ENCODE measurements at places on chromosomes 2 and 18.

DNA sequence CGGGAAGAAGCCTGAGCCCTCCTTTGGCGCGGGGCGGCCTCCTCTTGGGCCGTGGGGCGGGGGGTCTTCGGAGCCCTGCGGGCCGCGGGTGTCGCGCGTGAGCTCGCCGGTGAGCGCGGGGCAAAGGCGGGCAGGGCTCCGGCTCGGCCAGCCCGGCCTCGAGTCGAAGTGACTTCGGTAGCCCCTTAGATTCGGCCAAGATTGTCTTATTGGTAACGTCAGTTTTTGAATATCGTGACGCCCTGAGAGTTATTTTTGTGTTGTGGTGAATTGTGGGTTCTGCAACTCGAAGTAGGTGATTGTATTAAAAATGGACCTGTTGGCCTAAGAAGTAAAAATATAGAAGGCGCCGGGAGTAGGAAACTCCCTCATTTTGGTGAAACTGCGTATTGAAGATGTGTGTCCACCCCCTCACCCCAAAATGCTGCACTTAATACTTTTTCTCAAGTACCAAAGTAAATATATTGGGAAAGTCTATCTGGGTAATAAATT is 669 bp downstream of the MARCHF7 start:
- peak; percentile 67 for DNase-seq

GRCh38 chr2:235766278-235766677 is 272.4 kb downstream of the AGAP1 start:
- DNase-seq, result peak; percentile 44

DNA sequence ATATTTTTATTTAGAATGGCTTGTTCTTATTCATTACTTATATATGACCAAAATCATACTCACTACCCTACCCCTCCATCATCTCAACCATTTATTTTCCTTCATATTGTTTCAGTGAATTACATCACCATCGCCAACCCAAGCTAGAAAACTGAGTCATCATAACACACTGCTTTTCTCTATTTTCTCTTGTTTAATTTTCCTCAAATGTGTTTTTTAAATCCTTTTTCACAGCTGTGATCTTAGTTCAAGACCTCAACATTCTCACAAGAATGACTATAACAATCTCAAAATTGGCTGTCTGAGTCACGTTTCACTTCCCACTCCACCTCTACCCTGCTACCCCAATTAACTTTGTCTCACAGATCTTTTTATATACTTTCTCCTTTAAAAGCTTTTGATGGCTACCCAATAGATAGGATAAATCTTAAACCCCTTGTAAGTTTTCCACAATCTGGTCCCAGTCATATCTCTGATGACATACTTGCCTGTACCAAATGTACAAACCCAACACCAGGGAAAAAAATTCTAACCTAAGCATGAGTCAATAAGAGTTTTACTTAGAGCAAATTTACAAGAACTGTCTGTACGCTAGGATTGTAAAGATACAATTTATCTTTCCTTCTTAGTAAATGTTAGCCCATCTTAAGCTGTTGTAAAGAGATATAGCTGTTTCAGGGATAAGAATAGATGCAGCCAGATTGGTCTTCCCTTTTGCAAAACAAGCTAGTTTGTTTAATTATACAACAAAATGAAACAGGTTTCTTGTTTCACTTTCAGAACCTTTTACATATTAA is 635.1 kb upstream of the SLC39A10 start:
- no peak for DNase-seq

DNA sequence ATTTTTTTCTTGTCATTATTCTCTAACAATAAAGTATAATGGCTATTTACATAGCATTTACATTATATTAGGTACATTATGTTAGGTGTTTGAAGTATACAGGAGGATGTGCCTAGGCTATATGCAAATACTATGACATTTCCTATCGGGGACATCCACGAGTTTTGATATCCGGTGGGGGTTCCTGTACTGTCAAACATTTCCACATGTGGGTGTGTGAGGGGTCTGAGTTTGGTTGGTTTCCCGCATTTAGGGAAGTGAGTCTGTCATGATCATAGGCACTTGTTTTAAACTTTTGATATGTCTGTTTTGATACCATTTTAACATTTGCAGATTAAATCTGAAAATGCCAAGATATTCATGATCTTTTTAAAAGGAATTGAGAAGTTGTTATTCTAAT is 76.0 kb downstream of the CEP192 start:
- no peak for DNase-seq

GRCh38 chr18:1811282-1811681 is 760.0 kb downstream of the METTL4 start:
- no peak for DNase-seq

DNA sequence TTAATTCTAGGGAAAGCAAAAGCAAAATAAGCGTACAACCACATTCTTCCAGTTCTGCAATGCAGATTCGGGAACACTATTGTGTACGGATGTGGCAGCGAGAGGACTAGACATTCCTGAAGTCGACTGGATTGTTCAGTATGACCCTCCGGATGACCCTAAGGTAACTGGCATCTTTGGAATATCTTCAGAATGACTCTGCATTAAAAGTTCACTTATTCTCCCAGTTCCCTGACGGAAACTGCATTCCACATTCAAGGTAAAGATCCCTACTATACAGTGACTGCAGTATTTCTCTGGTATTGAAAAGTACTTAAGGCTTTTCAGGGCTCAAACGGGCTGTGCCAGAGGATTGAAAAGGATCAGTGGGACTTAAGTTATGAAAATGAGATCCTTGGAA is 10.9 kb downstream of the DDX18 start:
- DNase-seq, result no peak

DNA sequence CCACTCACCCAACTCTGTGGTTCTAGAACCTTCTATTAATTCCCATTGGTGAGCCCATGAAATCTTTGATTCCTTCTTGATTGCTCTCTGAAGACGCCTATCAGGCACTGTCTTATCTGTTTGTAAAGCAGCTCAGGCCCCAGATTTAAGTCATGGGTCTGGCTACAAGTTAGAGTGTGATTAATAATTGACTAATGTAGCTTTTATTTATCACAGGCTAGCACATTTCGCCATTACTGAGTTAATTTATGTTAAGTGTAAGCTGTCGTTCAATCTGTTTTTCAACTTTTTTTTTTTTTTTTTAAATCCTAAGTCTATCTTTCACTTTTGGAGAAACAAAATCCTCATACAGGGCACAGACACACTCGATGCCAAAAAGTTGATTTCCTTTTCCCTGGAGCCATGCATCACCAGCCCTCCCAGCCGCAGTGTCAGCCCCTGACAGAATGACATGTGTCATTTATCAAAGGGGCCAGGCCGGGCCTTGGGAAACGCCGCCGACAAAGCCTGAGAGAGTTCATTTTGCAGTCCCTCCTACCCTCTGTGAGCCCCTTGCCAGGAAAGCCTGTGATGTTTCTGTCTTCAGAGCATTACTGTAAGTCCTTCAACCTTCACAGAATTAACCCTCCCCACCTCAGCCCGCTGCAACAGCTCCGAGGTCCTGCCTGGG is 15.8 kb downstream of the TSHZ1 start:
- DNase-seq, result no peak

DNA sequence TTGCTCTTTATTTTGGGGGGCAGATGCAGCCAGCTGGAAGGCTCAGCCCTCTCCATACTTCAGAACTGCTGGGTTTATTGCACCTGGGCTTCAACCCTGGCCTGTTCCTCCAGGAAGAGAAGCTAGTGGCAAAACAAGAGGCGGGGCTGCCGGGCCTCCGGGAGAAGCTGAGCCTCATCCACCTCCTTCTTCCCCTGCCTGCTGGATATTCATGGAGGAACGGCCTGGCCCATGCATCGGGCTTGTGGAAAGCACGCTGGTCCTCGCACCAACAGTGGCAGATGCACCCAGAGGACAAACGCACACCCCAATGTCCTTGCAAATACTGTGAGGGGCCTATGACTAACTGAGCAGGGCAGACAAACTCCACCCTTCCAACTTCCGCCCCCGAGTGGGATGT is 30.6 kb downstream of the FAM178B start:
- DNase-seq, result no peak

GRCh38 chr2:36444216-36444936 is 88.8 kb downstream of the CRIM1 start:
- DNase-seq, result no peak

GRCh38 chr2:135531231-135532197 is at the start of gene R3HDM1:
Gene R3HDM1 (plus strand): TSS chr2:135531484. CDS start chr2:135604846, 73,362 bp downstream.
- DNase-seq, result peak; percentile 89

- DNase-seq, result no peak
Observed at GRCh38 chr2:27373567-27373966, 3.2 kb downstream of the SNX17 start.

DNA sequence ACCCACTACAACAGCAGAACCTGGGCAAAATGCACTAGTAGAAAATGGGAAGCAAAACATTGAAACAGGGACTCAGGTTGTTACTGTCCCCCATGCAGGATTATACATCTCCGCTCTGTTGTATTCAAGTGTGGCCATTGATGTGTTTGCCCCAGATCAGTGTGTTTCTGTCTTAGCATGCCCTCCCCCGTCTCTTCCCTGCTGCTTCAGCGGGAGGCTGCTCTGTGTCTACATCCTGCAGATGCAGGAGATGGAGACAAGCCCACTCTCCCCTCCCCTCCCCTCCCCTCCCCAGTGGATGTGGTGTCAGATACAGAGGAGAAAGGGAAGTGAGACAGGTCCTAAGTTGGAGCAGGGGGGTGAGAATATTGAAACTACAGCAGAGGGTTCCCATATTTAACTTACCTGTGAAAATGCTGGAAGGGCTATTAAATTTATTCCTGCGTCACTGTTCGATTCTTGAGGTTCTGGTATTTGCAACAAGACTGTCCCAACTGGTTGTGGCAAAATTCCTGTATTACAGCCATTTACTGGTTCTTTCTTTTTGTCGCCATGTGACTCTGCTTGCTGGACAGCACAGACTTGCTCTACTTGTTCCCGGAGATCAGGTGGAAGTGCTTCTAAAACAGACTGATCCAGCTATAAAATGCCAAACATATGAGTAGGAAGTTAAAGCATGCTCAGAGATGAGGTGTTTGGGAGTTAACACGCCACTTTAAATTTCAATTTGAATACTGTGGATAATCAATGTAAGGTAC is 67.0 kb downstream of the EIF5B start:
- no peak for DNase-seq

GRCh38 chr2:8115966-8116365 is 565.9 kb upstream of the ID2 start:
- no peak for DNase-seq

- no peak for DNase-seq
Observed at GRCh38 chr18:731185-731584, 18.8 kb upstream of the ENOSF1 start.

DNA sequence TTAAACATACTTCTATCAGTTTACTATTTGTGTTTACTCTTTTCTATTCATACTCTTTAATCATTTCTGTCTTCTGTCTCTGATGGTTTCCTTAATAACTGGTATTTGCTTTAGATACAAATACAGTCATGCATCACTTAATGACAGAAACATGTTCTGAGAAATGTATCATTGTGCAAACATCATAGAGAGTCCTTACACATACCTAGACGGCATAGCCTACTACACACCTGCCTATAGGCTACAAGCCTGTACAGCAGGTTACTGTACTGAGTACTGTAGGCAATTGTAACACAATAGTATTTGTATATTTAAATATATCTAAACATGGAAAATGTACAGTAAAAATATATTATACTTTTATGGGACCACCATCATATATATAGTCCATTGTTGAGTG is 36.3 kb downstream of the VSNL1 start:
- DNase-seq, result no peak

DNA sequence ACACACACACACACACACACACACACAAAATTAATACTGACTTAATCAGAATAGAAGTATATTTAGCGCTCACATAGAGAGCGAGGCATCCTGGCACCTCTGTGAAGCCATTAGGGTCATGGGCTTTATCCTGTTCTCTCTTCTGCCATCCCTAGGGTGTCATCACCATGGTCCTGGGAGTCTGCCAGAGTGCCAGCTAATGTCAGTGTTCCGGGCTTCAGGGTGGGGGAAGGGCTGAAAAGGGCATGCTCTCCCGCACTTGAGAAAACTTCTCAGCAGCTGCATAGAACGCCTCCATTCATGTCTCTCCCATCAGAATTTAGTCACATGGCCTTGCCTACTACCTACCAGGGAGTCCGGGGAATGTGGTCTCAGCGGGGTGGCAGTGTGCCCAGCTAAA is 19.7 kb upstream of the DYNC2LI1 start:
- no peak for DNase-seq

DNA sequence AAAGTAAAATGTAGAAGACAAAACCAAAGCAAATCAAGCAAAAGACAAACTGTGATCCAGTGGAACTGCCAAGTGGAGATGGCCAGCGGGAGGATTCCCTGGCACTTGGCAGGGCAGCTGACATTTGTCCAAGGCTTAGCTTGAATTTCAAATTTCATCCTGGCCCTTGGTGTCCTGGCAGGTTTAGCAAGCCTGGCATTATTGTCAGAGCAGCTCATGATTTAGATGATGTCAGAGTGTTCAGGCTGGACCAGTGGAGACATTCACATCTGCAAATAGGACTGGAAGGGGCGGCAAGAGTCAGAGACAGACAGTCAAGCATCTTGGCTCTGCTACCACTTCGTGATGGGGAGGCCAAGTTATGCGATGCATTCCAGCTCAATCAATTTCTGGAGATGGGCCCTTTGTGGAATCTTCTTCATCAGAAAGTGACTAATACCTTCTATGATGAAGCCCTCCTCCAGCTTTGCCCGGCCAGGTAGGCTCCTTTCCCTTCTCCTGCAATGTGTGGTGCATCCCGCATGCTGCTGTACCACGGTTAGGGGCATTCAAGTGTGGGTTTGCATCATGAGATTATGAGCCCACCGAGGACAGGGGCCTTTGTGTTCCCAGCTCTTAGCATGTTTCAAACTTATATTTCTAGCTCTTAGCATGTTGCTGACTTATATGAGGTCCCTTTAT is 199.7 kb downstream of the ANKRD30B start:
- DNase-seq, result no peak

GRCh38 chr18:11581286-11581685 is 28.1 kb upstream of the SLC35G4 start:
- DNase-seq, result no peak

GRCh38 chr2:68238955-68239822 is 13.1 kb downstream of the PPP3R1 start:
- DNase-seq, result no peak

DNA sequence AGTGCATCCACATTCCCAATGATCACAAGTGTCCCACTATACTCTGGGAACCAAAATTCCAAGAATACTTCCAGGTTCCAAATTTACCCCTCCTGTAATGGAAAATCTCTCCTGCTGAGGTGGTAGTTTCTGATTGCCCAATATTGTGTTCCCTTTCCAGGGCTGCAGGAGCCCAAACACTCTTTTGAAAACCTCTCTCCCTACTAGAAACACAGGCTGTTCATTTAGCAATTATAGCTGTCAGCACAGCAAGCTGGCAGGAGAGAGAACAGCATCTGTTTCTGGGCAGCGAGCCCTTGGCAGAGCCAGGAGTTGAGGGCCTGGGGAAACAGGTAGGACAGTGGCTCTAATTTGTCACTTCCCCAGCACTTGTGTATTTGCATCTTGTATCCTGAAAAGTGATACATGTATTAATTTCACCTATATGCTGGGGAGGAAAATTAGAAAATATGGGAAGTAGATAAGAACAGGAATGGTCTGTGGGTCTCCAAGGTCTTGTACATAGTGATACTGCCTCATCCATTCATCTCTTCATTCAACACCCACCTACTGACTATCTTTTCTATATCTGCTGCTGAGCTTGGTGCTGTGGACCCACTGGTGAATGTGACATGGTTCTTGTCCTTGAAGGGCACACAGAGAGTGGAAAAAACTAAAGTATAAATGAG is 16.9 kb upstream of the PAIP2B start:
- DNase-seq, result no peak

GRCh38 chr2:239275847-239276831 is 124.7 kb downstream of the HDAC4 start:
- no peak for DNase-seq
